ENCODE measurements at places on chromosomes 4 and X. TPM values are rescaled to one million over a fixed set of nuclear protein-coding genes. Genes with fewer than 3 reads are reported as not detected.

- H3K4me3 ChIP-seq: no peak overlapping the region
- no peaks in the 10 kb centered on the region for H3K36me3 ChIP-seq
- H3K4me1 ChIP-seq: no peaks in the 10 kb centered on the region
- no peak overlapping the region for H3K27ac ChIP-seq
Observed at GRCh38 chrX:37653397-37654085, 32.0 kb upstream of the XK start.

Gene PDGFRA
- 9.2 TPM for total RNA-seq

Gene CLDN24
- total RNA-seq: not detected

DNA sequence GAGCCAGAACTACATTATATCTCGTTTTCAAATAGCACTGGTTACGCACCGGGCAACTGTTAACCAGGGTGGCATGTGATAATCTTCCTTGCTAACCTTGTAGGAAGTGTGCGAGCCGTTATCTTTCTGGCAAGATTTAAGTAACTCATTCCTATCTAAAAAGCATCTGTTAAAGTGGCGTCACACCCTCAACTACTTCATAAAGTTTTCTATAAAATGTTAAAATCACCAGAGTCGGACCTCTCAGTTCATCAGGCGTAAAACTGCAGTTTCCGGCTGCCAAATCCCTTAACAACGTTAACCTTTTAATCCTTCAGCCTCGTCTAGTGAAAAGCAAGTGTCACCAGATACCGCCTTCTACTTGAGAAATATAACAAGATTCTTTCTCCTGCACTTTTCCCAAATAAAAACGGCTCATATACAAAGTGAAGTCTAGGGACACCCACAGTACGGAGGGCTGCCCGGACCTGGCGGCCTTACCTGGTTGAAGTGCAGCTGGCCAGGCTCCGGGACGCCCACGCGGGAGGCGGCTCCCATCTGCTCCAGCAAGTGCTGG lies 1.2 kb downstream of the SLC39A8 start:
- peaks cover 7% of the 10 kb centered on the region for H3K4me1 ChIP-seq
- no peak overlapping the region for H3K27ac ChIP-seq
- H3K36me3 ChIP-seq: no peaks in the 10 kb centered on the region
- no peak for DNase-seq

Gene ADGRG2
- total RNA-seq: not detected

Gene COL4A5
- total RNA-seq: 57.1 TPM

- no peak for DNase-seq
- H3K36me3 ChIP-seq: no peaks in the 10 kb centered on the region
- H3K4me1 ChIP-seq: peaks cover 7% of the 10 kb centered on the region
- no peak overlapping the region for H3K27ac ChIP-seq
Observed at GRCh38 chrX:30904186-30904585, 15.1 kb upstream of the TAB3 start.

GRCh38 chrX:139851730-139852129 lies 81.1 kb downstream of the ATP11C start:
- no peak overlapping the region for H3K4me3 ChIP-seq
- DNase-seq: peak; percentile 67
- peaks cover 8% of the 10 kb centered on the region for H3K4me1 ChIP-seq
- H3K27ac ChIP-seq: peak overlapping the region; percentile 68
- no peaks in the 10 kb centered on the region for H3K36me3 ChIP-seq

- no peaks in the 10 kb centered on the region for H3K36me3 ChIP-seq
- H3K4me3 ChIP-seq: no peak overlapping the region
Observed at GRCh38 chr4:183229397-183229796, 90.7 kb downstream of the CLDN22 start.

- H3K4me1 ChIP-seq: no peaks in the 10 kb centered on the region
- no peak for DNase-seq
- no peaks in the 10 kb centered on the region for H3K27me3 ChIP-seq
- H3K4me3 ChIP-seq: no peak overlapping the region
- H3K27ac ChIP-seq: no peak overlapping the region
Observed at GRCh38 chr4:99710681-99711345, 53.2 kb upstream of the C4orf54 start.

DNA sequence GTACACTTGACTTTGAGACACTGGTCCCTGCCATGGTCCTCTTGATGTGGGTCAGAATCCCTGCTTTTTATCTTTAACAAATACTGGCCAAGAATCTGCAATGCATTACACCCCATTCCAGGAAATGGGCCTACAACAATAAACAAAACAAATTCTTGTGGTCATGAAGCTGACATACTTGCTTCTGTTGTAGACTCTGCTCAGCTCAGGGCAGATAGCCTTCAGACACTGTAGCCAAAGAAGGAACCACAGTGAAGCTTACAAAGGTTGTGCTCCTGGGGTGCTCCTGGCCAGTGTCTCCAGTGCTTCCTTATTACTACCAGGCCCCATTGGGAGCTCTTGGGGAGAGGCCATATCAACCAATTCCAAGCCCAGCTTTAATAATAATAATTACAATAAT lies 21.8 kb downstream of the KIAA1210 start:
- no peak overlapping the region for H3K4me3 ChIP-seq
- no peaks in the 10 kb centered on the region for H3K4me1 ChIP-seq
- H3K36me3 ChIP-seq: no peaks in the 10 kb centered on the region
- peak; percentile 62 for DNase-seq
- no peak overlapping the region for H3K27ac ChIP-seq
- no peaks in the 10 kb centered on the region for H3K27me3 ChIP-seq

DNA sequence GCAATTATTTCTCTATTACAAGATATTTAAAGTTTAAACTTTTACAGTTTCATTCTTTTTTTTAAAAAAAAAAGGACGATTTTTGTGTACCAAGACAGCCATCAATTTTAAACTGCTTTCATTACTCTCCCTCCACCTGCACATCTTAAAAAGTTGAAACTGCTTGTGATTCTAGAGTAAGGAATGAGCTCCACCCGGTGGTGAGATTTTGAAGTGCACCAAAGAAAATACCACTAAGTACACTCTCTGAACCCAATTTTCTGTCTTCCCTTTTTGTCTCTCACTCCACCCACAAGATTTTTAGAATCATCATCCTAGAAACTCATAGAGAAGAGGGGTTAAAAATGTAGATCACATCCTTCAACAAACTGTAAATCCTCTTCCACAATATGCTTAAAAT lies 91.3 kb upstream of the WDR44 start:
- H3K4me1 ChIP-seq: no peaks in the 10 kb centered on the region
- DNase-seq: peak; percentile 18
- H3K27ac ChIP-seq: no peak overlapping the region
- H3K4me3 ChIP-seq: no peak overlapping the region

DNA sequence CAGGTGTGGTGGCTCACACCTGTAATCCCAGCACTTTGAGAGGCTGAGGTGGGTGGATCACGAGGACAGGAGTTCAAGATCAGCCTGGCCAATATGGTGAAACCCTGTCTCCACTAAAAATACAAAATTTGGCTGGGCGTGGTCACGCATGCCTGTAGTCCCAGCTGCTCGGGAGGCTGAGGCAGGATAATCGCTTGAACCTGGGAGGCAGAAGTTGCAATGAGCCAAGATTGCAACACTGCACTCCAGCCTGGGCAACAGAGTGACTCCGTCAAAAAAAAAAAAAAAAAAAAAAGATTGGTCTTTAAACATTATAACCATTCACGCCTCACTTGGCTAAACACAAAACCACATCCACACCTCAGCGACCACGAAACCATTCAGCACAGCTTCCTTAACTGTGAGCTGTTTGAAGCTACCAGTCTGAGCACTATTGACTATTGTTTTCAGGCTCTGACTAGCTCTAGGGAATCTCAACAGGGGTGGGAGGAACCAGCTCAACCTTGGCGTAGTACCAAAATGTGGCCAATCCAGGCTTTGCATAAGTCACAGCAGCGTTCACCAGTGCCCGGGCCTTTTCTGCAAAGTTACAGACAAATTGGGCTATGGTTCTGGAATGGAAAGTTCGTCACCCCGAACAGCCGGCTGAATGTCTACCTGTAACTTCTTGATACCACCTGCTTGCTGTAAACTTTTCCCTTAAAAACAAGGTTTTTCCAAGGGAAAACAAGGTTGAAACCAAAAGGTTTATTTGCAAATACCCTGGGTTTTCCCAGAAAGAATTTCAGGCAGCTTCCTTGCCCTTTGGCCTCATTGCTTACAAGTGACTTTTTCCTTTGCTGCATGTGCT lies 73.6 kb upstream of the DHX15 start:
- peaks cover 30% of the 10 kb centered on the region for H3K27me3 ChIP-seq
- DNase-seq: peak; percentile 97
- H3K4me1 ChIP-seq: no peaks in the 10 kb centered on the region
- H3K27ac ChIP-seq: no peak overlapping the region

GRCh38 chrX:137565921-137566745 lies at the start of gene ZIC3:
Gene ZIC3 (plus strand): TSS chrX:137566127. CDS start chrX:137566692, 565 bp downstream.
- DNase-seq: peak; percentile 3
- H3K4me1 ChIP-seq: no peaks in the 10 kb centered on the region
- no peak within 1 kb of the TSS for H3K27ac ChIP-seq
- no peaks in the 10 kb centered on the region for H3K36me3 ChIP-seq
- peak within 1 kb of the TSS; percentile 33 for H3K4me3 ChIP-seq
- H3K27me3 ChIP-seq: peaks cover 31% of the 10 kb centered on the region

Gene NOX1
- not detected for total RNA-seq

DNA sequence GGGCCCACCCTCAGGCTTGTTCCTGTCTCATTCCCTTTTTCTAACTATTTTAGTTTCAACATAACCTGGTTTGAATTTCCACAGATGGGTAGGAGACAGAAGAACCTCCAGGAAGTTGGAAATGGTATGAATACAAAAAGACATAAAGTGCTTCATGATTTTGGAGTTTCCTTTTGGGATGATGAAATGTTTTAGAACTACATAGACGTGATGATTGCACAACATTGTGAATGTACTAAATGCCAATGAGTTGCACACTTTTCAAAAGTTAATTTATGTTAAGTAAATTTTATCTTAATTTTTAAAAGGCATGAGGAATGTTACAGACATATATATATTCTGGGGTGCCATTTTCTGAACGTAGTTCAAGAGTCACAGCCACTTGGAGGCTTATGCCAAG lies 41.1 kb upstream of the IBSP start:
- no peaks in the 10 kb centered on the region for H3K36me3 ChIP-seq
- H3K4me3 ChIP-seq: no peak overlapping the region
- DNase-seq: no peak
- H3K27ac ChIP-seq: no peak overlapping the region

DNA sequence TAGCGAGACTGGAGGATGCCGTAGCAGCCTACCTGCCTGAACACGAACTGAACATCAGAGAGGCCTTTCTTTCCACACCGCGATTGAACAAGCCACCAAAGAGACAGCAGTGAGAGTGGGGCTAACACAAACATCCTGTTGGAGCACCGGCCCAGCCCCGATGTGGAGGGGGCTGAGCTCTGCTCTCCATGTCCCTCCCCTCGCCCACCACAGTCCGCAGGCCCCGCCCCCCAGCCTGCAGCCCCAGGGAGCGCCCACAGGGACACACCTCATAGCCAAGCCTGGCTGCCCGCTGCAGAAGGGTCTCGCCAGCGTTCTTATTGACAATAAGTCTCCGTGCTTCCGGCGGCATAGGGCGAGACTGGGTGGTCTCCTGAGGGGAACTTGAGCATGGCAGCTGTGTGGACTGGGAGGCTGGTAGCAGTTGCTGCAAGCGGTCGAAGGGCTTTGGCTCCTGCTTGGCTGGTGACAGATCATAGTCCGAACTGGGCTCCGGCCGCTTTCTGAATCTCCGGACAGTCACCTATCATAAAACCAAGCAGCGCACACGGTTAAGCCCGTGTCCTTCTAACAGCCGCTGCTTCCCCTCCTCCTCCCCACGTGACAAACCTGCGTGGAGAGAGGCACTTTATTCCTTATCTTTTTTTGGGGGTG lies 35.8 kb downstream of the BCOR start:
- no peaks in the 10 kb centered on the region for H3K27me3 ChIP-seq
- H3K4me1 ChIP-seq: no peaks in the 10 kb centered on the region
- peaks cover 5% of the 10 kb centered on the region for H3K36me3 ChIP-seq
- DNase-seq: no peak
- H3K27ac ChIP-seq: no peak overlapping the region

All from astrocyte (in vitro differentiated cells and primary cell).